ENCODE measurements at places on chromosomes 5 and 9.

DNA sequence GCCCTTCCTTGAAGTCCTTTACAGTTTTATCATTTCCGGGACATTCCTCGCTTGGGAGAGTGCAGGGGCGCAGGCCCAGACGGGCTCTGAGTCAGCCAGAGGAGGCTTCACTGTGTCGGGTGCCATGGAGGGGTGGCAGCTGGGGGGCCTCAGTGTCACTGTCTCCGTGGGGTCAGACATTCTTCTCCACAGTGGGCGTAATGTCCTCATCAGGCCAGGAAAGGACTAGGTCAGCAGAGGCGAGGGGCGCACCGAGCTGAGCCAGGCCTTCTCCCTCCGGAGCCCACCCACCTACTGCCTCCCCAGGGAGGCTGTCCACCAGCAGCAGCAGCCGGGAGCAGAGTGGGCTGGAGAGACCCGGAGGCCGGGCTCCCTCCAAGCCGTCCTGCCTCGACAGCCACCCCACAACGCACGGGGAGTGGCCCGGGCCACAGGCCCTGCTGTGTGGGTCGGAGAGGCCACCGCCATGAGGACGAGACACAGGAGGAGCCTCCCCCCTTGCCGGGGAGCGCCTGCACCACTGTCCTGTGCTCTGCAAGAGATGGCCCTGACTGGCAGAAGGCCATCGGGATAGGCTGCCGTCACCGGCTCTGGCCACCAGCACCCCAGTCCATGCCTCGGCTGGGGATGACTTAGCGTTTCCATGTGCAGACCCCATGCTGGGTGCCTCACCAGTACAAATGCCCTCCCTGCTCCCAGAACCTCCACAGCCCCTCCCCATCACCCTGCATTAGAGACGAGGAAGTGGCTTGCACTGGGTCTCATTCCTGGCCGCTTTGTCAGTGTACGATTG, 26.5 kb downstream of the SARDH start:
- DNase-seq = no peak

GRCh38 chr5:19047277-19047676, 940.7 kb downstream of the CDH18 start:
- DNase-seq = no peak

DNA sequence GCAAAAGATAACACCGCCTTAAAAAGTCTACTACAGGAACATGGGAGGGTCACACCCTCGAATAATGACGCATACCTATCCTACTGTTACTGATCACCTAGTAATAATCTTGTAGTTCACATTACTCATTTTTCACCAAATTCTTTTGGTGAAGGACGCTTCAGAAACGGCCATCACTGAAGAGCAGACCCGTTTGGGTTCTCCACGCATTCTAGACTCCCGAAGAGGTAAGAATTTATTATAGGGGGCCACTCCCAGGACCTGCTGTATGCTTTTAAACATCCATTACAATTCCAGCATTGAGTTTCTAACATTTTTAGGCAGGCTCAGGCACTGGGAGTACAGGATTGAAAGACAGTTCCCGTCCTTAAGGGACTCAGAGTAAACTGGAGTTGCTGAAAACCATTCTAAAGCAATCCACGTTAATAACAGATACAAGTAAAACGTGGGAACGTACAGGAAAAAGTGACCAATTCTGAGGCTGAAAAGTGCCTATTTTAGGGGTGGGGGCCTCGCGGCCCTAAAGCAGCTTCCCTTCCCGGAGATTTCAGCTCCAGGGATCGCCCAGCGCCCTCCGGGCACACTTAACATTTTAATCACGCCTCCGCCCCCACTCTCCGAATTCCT, at the start of gene FER:
FER (plus strand) TSS at position 124 of the 627 bp plus-strand sequence. CDS start 50,286 bp downstream, outside the sequence.
- DNase-seq = peak; percentile 48

DNA sequence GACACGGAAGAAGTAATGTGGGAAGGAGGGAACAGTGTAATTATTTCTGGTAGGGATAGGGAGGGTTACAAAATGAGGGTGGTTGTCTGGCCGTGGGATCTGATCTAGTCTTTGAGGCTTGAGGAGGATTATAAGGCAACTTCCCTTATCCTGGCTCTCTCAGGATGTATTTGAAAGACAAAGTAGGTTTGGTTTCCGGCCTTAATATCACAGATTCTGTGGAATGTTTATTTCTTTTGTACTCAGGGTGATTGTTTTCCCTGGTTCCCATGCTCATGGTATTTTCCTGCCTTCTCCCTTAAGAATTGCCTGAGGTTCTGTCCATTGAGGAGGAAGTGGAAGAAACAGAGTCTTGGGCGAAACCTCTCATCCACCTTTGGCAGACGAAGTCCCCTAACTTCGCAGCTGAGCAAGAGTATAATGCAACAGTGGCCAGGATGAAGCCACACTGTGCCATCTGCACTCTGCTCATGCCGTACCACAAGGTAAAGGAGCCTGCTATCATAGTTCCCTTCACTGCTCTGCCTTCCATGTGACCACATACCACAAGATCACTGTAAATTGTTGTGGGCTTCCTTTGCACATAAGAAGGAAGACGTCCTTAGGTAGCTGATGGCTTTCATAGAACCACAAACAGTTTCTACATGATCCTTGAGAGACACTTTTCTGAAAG, 253.8 kb downstream of the KDM4C start:
- no peak for DNase-seq

- no peak for DNase-seq
Observed at GRCh38 chr5:61362796-61363368, 30.8 kb downstream of the ZSWIM6 start.

- DNase-seq = no peak
Observed at GRCh38 chr9:86749894-86750255, 197.4 kb downstream of the GAS1 start.

GRCh38 chr9:70205366-70206020, 53.3 kb upstream of the SMC5 start:
- DNase-seq = no peak

DNA sequence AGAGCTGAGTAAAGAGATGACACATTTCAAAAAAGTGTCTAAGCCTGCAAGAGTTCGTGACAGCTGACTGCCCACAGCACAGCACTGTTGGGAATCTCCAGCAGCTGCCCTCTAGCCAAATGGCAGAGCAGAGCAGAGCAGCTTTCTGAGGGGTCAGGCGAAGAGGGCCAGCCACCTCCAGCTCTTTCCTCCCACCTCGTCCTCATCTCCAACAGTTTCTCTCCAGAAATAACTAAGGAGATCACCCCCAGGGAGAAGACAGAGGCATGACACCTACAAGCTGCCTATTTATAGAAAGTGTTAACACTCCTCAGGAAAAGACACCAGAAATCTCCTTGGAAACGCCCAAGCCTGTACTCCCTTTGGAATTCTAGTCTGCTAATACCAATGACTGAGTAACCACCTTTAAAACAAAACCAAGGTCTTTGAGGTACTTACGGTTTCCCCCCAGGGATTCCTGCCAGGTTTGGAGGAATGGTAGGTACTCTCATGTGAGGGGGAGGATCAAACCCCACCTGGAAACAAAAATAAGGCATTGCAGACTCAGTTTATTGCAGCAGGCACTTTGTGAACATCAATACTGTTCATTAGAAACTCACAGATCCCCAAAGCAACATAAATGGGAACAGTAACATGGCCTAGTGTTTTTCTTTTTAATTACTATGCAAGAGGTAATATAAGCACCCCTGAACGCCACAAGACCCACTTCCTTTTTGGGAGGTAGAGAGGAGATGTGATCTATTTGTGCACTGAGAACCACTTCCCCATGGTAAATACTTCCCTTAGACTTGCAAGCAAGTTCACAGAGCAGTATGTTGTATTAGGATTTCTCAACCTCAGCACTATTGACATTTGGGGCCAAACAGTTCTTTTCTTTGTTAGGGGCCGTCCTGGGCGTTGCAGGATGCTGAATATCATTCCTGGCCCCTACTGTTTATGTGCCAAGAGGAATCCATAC, 79.3 kb downstream of the TLE1 start:
- no peak for DNase-seq

- DNase-seq = no peak
Observed at GRCh38 chr5:72588640-72589039, 81.4 kb upstream of the ZNF366 start.

DNA sequence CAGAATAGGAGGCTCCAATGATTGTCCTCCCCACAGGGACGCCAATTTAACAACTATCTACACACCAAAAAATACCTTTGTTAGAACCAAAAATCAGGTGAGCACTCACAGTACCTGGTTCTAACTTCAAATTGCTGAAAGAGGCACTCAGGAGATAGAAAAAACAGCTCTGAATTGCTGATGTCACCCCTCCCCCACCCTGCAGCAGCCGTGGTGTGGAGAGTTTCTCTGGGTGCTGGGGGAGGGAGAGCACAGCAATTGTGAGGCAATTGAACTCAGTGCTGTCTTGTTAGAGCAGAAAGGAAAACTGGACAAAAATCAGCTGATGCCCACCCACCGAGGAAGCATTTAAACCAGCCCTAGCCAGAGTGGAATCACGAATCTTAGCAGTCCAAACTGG, 41.8 kb downstream of the TNFSF8 start:
- no peak for DNase-seq

DNA sequence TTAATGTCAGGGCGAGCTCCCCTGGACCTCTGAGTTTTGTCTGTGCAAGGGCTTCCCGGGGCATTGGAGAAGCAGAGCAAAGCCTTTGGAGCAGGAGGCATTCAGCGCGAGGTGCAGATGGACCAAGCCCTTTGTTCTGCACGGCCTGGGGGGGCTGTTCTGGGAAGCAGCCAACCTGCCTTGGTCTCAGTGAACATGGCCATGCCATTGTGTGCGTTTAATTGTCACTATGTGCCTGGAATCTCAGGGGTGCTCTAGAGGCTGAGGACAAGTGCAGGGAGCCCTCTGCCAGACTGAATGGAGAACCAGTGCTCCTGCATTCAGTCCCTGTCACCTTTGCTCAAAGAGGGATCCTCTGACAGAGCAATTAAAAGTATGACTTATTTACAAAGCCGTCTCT, 329.4 kb downstream of the IRX1 start:
- DNase-seq = no peak

DNA sequence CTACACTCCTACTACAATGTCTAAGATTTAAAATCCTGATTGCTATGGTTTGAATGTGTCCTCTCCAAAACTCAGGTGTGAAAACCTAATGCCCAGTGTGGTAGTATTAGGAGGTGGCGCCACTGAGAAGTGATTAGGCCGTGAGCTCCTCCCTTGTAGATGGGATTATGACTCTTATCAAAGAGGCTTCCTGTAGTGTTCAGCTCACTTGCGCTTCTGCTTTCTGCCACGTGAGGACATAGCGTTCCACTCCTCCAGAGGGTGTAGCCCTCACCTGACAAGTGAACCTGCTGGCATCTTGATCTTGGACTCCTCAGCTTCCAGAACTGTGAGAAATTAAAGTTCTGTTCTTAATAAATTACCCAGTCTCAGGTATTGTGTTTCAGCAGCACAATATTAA, 33.0 kb upstream of the WHRN start:
- no peak for DNase-seq

Measured in A549 (cell line).